ENCODE measurements at places on chromosomes 11 and 22.

DNA sequence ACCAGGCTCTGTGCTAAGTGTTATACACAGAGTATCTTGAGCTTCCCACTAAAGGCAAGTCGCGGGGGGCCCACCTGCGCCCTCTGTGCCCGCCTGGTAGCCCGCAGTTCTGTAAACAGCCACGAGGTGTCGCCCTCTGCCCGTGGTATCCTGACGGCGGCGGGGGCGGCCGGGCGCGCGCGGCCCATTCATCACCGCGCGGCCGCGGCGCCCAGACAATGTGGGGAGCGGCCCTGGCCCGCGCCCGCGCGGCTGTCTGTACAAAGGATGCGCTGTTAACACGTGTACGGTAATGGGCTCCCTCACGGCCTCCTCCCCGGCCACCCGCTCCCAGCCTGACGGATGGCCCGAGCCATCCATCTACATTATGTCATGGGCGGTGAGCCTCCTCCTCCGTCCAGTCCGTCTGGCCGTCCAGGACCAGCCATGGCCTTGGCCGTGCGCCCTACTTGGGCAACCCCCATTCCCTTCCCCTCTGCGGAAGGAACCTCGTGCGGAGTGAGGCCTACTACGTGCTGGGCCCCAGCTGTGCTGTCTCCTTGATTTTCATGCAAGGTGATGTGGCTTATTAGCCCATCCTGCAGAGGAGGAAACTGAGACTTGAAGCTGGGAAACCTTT, 99.4 kb downstream of the MIAT start:
- DNase-seq: peak; percentile 81

DNA sequence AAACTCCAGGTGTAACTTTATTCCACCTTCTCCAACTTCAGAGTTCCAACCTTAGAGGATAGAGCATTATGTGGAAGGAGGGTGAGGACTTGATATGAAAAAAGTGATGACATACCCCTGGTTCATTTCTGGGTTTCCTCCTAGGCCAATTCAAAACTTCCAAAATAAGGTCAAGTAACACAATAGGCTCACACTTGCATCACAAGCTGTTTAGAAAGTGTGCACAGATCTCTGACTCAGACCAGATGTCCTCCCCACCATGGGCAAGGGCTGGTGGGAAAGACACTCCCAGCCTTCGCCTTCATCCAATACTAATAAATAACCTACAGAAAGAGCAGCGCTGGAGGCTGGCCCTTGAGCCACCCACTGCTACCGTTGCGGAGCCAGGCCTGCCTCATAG, 5.8 kb upstream of the BUD13 start:
- DNase-seq: no peak

DNA sequence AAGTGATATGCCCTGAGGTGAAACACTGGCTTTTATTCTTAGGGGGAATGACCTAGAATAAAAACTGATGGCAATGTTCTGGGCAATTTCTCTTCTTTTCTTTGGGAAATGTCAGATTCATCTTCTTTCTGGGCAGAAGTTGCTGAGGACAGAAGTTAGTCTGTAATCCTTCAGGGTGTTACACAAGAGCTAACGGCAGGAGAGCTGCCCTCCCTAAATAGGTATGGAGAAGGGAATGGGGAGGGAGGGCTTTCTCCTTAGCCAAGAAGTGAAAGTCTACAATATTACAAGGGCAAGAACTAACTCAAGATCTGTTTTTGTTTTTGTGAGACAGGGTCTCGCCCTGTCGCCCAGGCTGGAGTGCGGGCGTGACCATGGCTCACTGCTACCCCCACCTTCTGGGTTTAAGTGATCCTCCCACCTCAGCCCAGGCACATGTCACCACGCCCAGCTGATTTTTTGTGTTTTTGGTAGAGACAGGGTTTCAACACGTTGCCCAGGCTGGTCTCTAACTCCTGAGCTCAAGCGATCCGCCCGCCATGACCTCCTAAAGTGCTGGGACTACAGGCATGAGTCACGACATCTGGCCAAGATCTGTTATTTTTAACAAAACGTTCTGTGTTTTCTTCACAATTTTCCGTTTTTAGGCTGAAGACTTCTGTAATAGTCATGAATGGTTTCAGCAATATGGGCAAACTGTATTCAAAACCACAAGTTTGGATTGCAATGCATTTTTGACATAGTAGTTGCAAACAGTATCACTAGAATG, 7.2 kb downstream of the PIWIL4 start:
- DNase-seq: no peak

- no peak for DNase-seq
Observed at GRCh38 chr11:75513250-75513649, 12.5 kb downstream of the GDPD5 start.

GRCh38 chr11:125271483-125272091, 107.0 kb downstream of the PKNOX2 start:
- no peak for DNase-seq

- no peak for DNase-seq
Observed at GRCh38 chr11:7612661-7613393, 60.5 kb downstream of the CYB5R2 start.

DNA sequence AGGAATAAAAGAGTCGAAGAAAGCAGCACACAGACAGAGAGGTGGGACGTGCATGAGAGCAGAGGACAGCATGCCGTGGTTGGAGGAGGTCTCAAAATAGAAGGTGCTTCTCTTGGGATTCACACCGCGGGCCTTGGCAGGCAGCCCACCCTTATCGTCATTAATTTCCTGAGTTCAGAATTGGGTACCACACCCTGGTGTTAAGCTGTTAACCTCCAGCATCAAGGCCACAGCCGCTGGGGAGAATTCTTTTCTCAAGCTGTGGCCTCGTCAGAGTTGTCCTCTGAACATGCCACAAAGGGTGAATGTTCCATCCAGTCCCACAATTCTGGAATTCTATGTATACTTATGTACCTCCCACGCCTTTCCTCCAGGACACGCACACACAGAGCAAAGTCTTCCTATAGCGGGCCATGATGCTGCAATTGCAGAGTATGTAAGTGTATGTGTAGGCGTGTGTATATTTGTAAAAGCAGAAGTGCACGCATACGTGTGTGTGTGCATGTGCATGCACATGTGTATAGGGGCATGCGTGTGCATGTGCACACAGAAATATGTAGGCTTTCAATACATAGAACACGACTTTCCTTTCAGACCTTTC, 39.0 kb downstream of the ADAMTS8 start:
- no peak for DNase-seq

Data from germinal center (tissue), 1 donor.